ENCODE measurements at places on chromosomes 3 and 15.

DNA sequence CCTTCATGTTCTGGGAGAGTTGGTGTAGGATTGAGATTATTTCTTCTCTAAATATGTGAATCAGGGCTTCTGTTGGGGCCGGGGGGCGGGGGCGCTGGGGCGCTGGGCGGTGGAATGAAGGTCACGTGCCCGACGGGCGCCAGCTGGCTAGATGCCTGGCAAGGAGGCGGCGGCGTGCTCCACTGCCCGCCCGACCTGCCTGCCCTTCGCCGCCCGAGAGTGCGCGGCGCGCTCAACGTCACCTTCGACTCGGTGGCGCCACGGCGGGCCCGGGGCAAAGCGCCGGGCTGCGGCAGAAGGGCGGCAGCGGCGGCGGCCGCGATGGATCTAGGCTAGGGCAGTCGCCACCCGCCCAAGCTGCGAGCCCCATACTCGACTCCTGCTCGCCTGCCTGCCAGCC is 47.0 kb upstream of the LHFPL4 start:
- no peak for DNase-seq

DNA sequence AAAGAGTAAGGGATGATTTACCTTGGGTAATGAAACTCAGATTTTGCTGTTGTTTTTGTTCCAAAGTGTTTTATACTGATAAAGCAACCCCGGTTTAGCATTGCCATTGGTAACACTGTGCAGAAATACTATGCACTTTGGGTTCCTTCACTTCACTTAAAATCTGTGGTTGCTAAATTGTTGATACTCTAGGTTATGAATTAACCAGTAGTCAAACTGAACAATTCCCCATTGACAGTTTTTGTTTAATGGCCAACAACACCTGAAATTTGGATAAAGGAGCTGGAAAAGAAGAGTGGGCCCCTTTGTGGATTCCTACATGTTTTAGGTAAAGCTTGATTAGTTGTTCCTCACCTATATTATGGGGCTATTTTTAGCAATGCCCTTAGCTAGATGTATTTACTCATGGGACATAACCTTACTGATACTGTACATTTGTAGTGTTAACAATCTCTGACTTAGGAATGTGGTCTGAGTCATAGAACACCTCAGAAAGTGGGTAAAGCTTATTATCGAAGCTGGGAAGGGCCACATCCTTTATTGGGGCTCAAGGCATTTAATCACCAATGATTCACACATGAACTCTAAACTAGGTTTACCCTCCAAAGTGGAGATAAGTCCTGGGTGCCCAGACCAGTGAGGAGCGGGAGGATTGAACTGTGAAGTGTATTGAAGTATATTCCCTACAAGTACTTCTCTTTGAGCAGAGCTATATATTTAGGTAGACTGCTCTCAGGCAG is 29.5 kb upstream of the THRB start:
- no peak for DNase-seq

DNA sequence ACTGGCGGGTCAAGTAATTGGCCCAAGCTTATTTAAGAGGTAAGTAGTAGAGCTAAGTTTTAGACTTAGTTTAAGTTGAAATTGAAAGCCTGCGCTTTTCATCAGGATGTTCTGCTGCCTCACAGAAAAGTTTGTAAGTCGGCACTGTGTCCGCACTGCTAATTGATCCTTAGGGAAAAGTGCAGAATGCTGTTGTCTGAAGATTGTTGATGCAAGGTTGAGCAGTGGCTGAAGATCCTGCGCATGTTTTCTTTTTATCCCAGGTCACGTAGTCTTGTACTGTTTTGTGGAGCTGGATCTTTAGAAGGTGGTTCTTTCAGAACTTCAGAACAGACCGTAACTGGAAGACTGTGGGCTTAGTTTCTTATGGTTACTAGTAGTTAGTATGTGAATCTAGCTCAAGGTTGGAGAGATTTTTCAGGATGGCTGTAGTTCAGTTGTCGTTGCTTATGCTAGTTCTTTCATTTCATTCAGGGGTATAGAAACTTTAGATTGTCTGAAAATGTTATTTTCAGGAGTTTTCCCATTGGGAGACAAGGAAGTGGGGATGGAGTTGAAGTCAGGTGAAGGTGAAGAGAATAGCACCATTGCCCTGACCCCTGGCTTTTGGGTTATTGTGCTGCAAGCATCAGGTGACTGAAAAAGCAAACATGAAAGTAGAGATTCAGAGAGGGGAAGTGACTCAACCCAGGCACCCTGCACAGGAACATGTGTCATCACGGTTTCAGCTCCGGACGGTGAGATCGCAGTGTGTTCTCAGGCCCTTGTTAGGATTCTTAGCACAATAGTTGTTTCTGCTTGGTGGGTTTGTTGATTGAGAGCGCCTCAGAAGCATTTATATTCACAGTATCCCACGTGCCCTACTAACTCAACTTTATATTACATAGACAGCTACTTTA is 32.8 kb downstream of the AKAP13 start:
- DNase-seq, result peak; percentile 85

- no peak for DNase-seq
Measured at GRCh38 chr3:141793476-141794260, 30.5 kb downstream of the GRK7 start.

Data from sigmoid colon (tissue), 7 donors.